Ovary (tissue), 10 donors: ENCODE measurements at places on chromosomes 7 and 10. TPM values are rescaled to one million over a fixed set of nuclear protein-coding genes. Genes with fewer than 3 reads are reported as not detected.

The ANKRD30A gene
- total RNA-seq: not detected

GRCh38 chr7:120395526-120396019 is 122.6 kb downstream of the KCND2 start:
- no peaks in the 10 kb centered on the region for H3K27me3 ChIP-seq
- DNase-seq: no peak
- no peaks in the 10 kb centered on the region for H3K36me3 ChIP-seq
- H3K4me1 ChIP-seq: no peaks in the 10 kb centered on the region

- H3K27ac ChIP-seq: no peak overlapping the region
- no peak overlapping the region for H3K4me3 ChIP-seq
- H3K27me3 ChIP-seq: no peaks in the 10 kb centered on the region
- DNase-seq: no peak
Measured at GRCh38 chr10:121823993-121824463, 103.8 kb downstream of the ATE1 start.

DNA sequence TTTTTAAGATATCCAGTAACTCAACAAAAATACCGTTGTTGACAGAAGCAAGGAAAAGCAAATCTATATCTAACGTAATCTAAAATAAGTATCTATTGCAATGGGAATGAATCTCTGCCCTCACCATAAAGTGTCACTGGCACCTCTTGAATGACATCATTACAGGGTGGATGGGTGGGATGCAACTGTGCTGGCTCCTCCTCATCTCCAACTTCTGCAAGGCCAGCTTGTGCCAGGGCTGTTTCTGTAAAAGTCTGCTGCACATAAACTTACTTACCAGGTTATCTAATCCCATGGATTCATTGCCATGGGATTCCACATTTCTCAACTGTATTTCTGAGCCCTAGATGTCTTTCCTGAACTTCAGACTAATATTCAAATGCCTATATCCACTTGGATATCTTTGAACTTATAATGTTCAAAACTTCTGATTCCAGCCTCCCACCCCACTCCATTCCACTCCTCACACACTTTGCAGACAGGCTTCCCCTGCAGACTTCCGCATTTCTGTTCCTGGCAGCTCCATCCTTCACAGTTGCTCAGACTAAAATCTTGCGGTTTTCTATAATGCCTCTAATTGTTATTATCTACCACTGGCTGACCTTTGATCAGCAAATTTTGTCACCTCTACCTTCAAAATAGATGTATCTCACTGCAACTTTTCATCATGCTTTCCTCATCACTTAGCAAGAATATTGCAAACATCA is 10.7 kb downstream of the FGL2 start:
- no peaks in the 10 kb centered on the region for H3K36me3 ChIP-seq
- peaks cover 2% of the 10 kb centered on the region for H3K4me1 ChIP-seq
- no peaks in the 10 kb centered on the region for H3K27me3 ChIP-seq
- H3K4me3 ChIP-seq: no peak overlapping the region
- DNase-seq: no peak

GRCh38 chr7:2289621-2290020 is 24.6 kb downstream of the SNX8 start:
- no peaks in the 10 kb centered on the region for H3K36me3 ChIP-seq
- H3K27me3 ChIP-seq: no peaks in the 10 kb centered on the region
- no peak overlapping the region for H3K27ac ChIP-seq
- H3K4me1 ChIP-seq: peaks cover 3% of the 10 kb centered on the region

GRCh38 chr10:106255111-106255678 is 909.3 kb downstream of the SORCS1 start:
- no peak overlapping the region for H3K27ac ChIP-seq
- no peaks in the 10 kb centered on the region for H3K36me3 ChIP-seq
- H3K27me3 ChIP-seq: no peaks in the 10 kb centered on the region
- no peak overlapping the region for H3K4me3 ChIP-seq

DNA sequence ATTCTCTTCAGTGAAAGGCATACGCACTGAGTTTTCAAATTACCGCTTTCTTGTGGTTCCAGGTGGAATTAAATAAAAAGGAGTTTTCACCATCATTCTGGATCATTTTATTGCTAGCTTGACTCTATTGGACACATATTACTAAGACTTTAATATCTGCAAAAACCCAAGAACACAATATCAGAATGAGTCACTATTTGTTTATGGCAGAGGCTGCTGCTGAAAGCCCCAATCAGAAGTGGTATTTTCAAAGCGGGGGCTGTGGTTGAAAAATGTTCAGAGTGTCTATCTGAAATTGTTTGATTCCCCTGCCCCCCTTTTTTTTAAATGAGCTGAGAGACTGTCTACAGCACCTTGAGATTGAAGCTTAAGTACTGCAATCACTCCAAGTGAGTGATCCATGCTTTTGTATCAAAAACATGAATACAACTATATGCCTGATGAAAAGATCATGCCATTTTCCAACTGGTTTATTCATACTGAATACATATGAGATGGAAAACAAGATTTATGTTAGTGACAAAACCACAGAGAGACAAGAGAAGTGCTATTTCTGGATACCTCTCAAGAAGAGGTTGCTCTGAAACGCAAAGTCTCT is 376.4 kb downstream of the HTR7 start:
- no peak overlapping the region for H3K4me3 ChIP-seq
- H3K27ac ChIP-seq: no peak overlapping the region
- no peak for DNase-seq

- no peak overlapping the region for H3K27ac ChIP-seq
- H3K27me3 ChIP-seq: no peaks in the 10 kb centered on the region
- H3K4me3 ChIP-seq: no peak overlapping the region
- DNase-seq: no peak
- H3K36me3 ChIP-seq: no peaks in the 10 kb centered on the region
Measured at GRCh38 chr7:150728609-150729008, 8.6 kb upstream of the GIMAP5 start.

- DNase-seq: no peak
- no peak overlapping the region for H3K27ac ChIP-seq
- H3K36me3 ChIP-seq: no peaks in the 10 kb centered on the region
- no peak overlapping the region for H3K4me3 ChIP-seq
- no peaks in the 10 kb centered on the region for H3K4me1 ChIP-seq
Measured at GRCh38 chr10:132100556-132101349, 35.0 kb downstream of the JAKMIP3 start.

- H3K4me1 ChIP-seq: no peaks in the 10 kb centered on the region
- H3K27ac ChIP-seq: no peak overlapping the region
- H3K4me3 ChIP-seq: no peak overlapping the region
- H3K36me3 ChIP-seq: no peaks in the 10 kb centered on the region
Measured at GRCh38 chr7:142791502-142791901, 20.7 kb downstream of the PRSS2 start.
